Fibroblast of skin of left biceps (primary cell): ENCODE measurements at places on chromosomes 1 and 21.

- no peak for DNase-seq
These were observed 5.3 kb downstream of the CREG1 start for GRCh38 chr1:167548059-167548932.

GRCh38 chr1:5887349-5887970 is 104.8 kb downstream of the NPHP4 start:
- DNase-seq, result no peak

- DNase-seq, result no peak
These were observed 14.3 kb downstream of the ATP2B4 start for GRCh38 chr1:203640723-203641502.

- DNase-seq, result no peak
These were observed 96.2 kb downstream of the CCDC185 start for GRCh38 chr1:223489439-223489838.

DNA sequence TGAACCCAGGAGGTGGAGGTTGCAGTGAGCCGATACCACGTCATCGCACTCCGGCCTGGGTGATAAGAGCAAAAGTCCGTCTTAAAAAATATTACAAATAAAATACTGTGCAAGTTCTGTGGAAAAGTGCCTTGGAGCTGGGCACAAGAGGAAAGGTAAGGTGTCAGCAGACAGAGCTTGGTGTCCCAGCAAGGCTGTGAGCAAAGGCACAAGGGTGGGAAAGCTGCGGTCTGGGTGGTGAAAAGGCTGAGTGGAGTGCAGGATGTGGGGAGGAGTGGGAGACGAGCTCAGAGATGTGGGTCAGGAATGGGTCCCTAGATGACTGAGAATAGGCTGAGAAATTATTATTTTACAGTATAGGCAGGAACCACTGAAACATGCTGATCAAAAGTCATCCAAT is 150.6 kb downstream of the RHOU start:
- no peak for DNase-seq

GRCh38 chr21:44907966-44908895 is 12.5 kb downstream of the ITGB2 start:
- DNase-seq, result no peak

DNA sequence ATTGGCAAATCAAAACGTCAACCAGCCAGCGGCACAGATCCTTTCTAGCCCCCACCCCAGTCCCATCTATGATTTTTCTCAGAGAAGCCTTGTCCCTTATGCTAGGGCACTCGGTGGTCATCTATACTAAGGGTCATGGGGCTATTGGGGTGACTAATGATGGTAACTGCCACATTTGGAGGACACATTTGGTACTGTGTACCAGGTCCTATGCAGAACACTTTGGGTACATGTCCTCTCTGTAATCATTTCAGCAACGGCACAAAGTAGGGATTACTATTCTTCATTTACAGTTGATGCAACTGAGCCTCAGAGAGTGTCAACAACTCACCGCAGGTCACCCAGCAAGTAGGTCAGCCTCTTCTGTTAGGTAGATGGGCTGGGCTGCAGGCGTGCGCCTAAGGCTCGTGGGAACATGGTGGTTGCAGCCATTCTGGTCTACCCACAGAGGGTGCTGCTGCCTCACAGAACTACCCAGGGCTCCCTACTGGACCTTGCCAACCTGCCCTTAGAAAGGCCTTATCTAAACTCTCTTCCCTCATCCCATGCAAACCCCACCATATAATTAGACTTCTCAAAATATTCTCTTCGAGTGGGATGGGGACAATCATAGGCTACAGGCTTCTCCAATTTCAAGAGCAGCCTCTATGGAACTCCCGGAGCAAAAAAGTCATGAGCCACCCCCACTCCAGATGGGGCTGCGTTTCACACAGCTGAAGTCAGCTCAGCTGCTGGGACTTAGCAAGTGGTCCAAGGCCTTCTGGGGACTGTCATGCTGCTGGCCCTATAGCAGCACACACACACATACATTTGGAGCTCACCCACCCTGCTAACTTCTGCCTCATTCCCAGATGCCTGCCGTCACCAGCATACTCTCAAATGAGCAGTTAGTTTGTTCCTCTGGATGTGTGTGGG is 5.8 kb upstream of the SDHB start:
- no peak for DNase-seq

DNA sequence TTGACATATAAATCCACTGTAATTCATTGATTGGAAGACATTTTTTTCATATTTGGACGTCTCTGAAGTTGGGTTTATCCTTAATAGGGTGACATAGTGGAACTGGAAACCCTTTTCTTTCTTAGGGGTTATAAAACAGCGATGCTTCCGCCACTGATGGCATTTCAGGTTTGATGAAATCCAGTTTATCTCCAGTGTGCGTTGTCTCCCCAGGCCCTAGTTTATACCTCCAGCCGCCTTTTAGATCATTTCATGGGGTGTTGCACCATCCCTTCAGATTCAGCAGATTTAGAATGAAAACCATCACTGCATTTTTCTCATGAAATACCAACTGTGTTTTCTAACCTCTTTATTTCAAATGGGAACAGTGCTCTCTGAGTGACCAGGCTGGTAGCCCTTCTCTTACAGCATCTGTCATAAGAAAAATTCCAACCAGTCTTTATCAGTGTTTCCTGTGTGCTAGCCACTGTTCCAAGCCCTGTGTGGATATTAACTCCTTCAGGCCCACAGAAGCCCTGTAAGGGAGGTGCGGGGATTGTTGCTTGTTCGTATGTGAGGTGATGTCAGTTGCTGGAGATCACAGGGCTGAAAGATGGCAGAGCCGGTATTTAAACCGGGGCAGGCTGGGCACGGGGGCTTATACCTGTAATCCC is 19.0 kb downstream of the H6PD start:
- no peak for DNase-seq

DNA sequence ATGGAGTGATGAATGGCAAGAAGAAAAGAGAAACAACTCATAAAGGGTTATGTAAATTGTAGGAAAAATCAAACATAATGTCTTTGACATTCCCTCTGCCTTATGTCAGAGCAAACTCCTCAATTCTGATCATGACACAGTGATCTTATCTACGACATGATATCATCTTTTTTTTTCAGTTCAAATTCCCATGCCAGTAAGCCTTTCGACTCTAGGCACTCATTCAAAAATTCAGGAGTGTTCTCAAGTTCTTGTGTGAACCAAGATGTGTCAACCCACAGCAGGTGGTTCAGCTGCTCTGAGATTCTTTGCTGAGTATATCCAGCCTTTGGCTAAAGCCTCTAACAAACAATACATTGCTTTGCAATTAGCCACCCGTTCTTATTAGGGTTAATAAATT is 97.1 kb upstream of the ESRRG start:
- no peak for DNase-seq
